ENCODE measurements at places on chromosomes 16 and 17.

- no peak for DNase-seq
Observed at GRCh38 chr17:54950116-54950515, 18.3 kb downstream of the COX11 start.

DNA sequence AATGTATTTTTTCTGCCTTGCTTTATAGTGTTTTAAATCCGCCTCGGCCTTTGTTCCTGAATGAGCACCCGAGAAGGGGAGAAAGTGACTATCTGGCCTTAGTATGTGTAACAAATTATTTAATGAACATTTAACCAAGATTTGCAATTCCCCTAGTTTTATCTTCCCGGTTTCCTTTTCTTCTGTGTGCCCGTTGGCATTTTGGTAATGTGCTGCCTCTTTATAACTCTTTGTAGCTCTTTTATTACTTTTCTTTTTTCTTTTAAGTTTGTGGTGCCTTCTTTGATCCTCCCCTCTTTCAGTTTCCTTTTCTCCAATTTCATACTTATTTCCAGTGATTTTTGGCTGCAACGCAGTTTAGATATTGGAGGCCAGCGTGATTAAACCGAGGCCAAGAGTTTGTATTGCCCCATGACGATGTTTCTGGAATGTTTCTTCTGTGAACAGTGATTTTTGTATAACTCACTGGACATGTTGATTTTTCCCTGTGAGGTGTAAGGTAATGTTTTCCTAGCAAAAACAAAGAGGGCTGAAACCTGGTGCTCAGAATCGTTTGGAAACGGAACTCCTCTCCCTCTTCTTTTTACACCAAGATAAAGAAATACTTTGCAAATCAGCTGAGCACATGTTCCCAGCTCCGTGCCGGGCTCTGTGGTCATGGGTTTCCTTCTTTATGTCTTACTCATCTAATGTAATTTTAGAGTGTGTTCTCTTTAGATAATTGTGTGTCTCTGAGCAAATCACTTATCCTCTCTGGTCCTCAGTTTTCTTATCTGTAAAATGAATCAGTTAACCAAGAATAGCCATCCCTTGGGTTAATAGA, 344.3 kb downstream of the WWOX start:
- DNase-seq: no peak

GRCh38 chr16:49854188-49854795, 1.6 kb downstream of the ZNF423 start:
- DNase-seq: no peak

- DNase-seq: no peak
Observed at GRCh38 chr17:2343421-2343820, 6.1 kb downstream of the SGSM2 start.

- DNase-seq: no peak
Observed at GRCh38 chr16:31874366-31875111, 932 bp downstream of the ZNF267 start.

DNA sequence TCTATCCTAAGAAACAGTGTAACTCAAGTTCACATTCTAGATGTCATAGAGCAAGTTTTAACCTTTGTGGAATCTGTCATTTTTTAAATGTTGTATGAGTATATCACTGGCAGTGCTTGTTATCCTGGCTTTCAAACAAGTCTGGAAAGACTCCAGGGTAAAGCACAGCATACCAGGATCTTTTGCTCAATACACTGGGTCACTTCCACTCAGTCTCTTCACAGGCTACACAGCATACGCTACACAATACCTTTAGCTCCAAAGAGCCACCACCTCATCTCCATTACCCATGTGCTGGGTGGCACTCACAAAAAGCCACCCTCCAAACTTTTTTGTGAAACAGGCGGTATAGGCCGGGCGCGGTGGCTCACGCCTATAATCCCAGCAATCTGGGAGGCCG, 69.5 kb downstream of the PARN start:
- DNase-seq: no peak

DNA sequence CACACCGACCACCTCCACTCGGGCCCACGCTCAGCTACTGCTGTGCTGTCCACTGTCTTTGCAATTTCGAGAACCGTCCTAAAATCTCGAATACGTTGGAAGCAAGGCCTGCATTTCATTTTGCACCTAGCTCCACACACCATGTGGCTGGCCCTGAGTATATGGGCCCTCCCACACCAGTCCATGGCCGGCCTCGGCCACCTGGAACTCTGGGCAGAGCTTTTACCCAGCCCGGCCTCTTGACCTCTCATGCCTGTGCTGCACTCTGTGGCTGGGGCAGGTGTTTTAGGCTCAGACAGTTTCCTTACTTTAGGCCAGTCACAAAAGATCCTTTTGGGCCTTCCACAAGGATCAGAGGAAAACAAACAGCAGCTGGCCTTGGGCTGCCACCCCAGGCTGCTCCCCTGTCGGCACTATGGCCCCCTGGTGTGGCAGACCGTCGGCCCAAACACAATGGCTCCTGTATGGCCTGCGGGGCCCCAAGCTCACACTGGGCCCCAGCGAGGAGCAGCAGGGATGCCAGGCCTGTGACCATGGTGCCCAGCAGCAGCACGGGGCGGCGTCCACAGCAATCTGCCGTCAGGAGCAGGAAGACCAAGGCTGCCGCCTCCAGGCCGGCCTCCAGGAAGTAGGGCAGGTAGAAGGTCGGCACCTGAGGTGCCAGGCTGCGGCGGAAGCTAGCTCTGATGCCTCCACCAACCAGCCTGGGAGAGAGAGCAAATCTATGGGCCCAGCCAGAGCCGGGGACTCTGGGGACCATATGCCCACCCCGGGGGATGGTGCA, 2.5 kb downstream of the SLC22A31 start:
- DNase-seq: no peak

DNA sequence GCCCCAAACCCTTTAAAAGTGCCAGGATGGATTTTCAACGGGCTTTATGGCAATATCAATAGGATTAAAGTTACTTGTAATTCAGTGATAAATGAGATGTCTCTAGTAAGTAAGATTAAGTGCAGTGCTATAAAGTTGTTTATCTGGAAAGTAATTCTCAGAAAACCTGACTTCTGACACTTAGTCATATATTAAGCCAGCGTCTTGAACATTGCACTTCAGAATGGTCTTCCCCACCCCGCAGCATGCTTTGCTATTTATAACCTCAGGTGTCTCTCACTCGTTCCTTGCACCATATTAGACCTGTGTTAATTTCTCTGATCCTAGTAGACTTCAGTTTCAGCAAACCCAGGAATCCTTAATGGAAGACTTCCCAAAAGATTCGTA, 2.1 kb upstream of the MAF start:
- DNase-seq: no peak
